SJSA1 (cell line): ENCODE measurements at places on chromosomes 2 and 18. TPM values are rescaled to one million over a fixed set of nuclear protein-coding genes. Genes with fewer than 3 reads are reported as not detected.

DNA sequence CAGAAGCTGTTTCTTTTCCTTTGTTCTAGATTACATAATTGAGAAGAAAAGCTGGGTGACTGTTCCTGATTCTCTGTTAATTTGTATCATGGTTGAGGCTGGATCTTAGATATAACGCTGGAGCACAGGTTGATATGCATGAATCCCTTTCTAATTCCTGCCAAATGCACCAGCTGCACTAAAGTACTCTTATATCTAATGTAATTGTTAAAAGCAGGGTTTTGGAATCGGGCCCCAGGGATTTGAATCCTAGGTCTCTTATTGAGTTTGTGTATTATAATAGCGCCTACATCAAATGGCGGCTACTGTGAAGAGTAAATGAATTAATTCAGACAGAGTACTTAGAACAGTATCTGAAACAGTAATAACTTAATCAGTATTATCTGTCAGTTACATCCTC is 80.4 kb downstream of the MC4R start:
- no peaks in the 10 kb centered on the region for H3K27me3 ChIP-seq
- no peak overlapping the region for H3K27ac ChIP-seq
- no peaks in the 10 kb centered on the region for H3K36me3 ChIP-seq
- no peak for DNase-seq
- no peaks in the 10 kb centered on the region for H3K4me1 ChIP-seq
- H3K4me3 ChIP-seq: no peak overlapping the region

GRCh38 chr2:144659731-144660275 is 139.9 kb upstream of the ZEB2 start:
- peak overlapping the region; percentile 71 for H3K27ac ChIP-seq
- no peak overlapping the region for H3K4me3 ChIP-seq
- H3K36me3 ChIP-seq: no peaks in the 10 kb centered on the region
- DNase-seq: peak; percentile 85

ALLC gene
- total RNA-seq: not detected in 2 replicates

NPPC gene
- total RNA-seq: not detected in 2 replicates

- H3K27me3 ChIP-seq: no peaks in the 10 kb centered on the region
- DNase-seq: no peak
- peaks cover 12% of the 10 kb centered on the region for H3K4me1 ChIP-seq
- H3K27ac ChIP-seq: no peak overlapping the region
These were observed 5.1 kb downstream of the NFATC1 start for GRCh38 chr18:79400591-79401381.

DNA sequence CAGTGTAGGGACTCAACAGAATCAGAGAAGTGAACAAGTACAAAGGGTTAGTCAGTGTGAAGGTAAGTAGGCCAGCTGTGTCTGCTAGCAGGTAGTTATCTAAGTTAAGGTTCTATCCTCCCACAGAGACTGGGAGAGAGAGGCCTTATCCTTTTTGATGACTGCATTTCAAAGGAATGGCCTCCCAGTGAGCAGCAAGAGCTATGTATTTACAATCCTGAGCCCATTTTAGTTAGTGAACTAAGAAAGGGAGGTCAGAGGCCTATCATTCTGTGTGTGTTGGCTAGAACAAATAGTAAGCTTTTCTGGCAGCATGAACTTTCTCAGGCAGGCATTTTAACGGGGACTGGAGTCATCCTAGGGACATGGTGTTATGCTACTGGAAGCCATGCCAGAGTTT is 182.9 kb downstream of the VWC2L start:
- H3K27me3 ChIP-seq: no peaks in the 10 kb centered on the region
- DNase-seq: peak; percentile 71
- H3K4me1 ChIP-seq: peaks cover 12% of the 10 kb centered on the region

DSG4 gene
- not detected in 2 replicates for total RNA-seq

DNA sequence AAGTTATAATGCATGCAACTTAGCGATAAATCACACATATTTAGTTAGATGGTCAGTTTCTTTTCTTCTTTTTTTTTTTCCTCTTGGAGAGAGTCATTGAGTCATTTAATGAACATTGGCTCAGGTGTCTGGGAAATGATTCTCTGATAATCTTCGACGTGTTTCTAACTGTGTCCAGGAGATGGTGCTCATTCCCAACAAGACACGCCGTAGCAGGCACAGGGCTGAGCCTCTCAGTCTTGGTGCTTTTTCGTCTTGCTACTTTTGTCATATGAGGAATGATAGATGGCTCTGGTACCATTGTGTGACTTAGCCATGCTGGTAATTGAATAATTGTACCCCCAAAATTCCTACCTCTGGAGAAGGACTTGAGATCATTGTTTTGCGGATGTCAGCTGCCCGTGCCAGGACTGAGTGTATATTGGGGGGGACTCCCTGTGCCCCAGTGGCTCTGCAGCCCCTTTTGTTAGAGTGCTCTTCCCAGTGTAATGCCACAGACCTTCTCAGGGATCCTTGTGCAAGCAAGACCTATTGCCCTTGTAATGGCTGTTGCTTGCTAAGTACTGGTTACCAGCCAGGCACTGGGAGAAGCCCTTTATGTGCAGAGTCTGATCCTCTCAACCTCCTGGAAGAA is 107.6 kb upstream of the CYRIA start:
- H3K36me3 ChIP-seq: no peaks in the 10 kb centered on the region
- H3K4me3 ChIP-seq: no peak overlapping the region
- H3K4me1 ChIP-seq: peaks cover 9% of the 10 kb centered on the region
- DNase-seq: no peak
- no peaks in the 10 kb centered on the region for H3K27me3 ChIP-seq
- no peak overlapping the region for H3K27ac ChIP-seq

ATG4B gene
- total RNA-seq: 80.9 and 105 TPM in 2 replicates

CCDC68 gene
- 0.03 TPM in 1 of 2 replicates, not detected in the other for total RNA-seq

DNA sequence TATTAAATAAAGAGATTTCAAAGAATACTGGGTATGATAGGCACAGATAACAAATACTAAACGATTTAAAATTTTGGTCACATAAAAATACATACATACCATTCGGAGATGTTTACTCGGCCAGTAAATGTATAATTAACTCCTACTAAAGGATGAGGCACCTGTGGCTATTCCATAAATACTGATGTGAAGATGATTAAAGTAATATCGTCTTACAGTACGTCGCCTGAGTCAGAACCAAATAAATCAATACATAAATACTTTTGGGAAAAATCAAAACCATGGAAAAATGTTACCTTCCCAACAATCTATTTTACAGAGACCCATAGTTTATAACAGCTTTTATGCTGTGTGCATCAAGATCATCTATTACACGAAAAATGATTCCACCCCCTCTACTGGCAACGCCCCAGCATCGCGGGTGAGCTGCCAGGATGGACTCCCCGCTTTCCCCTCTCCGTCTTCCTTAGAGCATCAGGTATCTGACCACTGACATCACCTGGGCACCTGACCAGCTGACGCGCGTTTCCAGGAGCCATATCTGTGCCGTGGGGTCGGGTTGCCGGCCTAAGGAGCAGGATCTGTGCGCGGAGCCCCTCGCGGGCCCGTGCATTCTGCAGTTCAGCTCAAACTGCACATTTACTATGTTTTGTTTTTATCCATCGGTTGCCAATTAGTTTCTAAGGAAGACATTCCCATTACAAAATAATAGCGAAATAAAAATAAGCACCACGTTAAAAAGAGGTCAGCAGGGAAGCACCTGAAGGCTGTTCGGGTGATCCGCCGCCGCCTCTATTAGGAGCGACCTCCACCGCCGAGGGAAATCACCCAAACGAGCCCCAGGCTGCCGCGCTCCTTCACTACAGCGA is 901 bp downstream of the ICA1L start:
- DNase-seq: no peak
- no peak overlapping the region for H3K27ac ChIP-seq
- peak overlapping the region; percentile 64 for H3K4me3 ChIP-seq

GRCh38 chr2:634636-635388 is 42.4 kb downstream of the TMEM18 start:
- no peak for DNase-seq
- no peak overlapping the region for H3K4me3 ChIP-seq
- no peaks in the 10 kb centered on the region for H3K36me3 ChIP-seq
- peaks cover 4% of the 10 kb centered on the region; the same call in 1 of the 2 replicates for H3K4me1 ChIP-seq

DNA sequence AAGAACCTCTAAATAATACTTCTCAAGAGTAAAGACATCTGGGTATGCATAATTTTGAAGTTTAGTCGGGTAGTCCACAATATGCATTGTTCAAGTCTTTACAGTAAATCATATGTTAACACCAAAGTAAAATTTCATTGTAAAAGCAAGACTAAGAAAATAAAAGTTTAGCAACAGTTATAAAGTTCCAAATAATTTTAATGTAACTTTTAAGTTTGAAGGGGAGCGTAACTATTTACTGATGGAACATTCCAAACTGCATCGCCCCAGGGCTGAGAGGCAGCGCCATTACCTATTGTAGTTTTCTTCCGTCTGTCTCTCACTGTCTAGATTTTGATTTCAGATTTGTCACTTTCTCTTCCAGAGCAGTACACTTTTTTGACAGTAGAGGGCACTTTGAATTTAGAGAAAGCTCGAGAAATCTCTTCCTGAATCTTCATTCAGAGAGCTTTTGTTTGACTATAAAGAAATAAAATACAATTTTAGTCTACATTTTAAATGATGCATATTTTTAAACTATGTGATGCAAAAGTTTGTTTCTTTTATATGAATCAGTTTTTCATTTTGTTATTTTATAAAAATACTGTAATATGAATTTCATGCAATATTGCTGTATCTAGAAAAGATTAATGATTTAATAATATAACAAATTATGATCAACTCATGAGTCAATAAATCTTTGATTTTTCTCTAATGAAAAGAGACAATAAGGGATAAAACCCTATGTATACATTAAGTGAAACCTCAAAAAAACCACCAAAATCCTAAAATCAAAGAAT is 389.8 kb downstream of the FIGN start:
- H3K27me3 ChIP-seq: no peaks in the 10 kb centered on the region
- peak; percentile 24 for DNase-seq
- H3K4me1 ChIP-seq: no peaks in the 10 kb centered on the region
- H3K4me3 ChIP-seq: no peak overlapping the region
- H3K27ac ChIP-seq: no peak overlapping the region
- H3K36me3 ChIP-seq: no peaks in the 10 kb centered on the region

DNA sequence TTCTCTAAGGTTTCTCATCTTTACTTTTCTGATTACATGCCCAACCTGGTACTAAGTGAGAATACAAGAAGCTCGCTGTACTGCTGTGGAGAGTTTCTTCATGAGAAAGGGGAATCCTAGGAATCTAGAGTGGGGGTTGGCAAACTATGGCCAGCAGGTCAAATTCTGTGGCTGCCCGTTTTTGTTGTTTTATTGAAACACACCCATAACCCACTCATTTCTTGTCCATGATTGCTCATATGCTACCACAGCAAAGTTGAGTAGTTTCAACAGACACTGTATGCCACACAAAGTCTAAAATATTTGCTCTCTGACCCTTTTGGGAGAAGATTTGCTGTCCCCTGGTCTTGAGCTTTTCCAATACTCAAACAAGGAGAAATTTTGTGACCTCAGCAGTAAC is 58.8 kb downstream of the C2orf74 start:
- peaks cover 31% of the 10 kb centered on the region for H3K36me3 ChIP-seq
- H3K4me1 ChIP-seq: no peaks in the 10 kb centered on the region
- DNase-seq: no peak
- H3K27ac ChIP-seq: no peak overlapping the region
- H3K27me3 ChIP-seq: no peaks in the 10 kb centered on the region

EFHD1 gene
- total RNA-seq: 0.66 and 1.4 TPM in 2 replicates

DNA sequence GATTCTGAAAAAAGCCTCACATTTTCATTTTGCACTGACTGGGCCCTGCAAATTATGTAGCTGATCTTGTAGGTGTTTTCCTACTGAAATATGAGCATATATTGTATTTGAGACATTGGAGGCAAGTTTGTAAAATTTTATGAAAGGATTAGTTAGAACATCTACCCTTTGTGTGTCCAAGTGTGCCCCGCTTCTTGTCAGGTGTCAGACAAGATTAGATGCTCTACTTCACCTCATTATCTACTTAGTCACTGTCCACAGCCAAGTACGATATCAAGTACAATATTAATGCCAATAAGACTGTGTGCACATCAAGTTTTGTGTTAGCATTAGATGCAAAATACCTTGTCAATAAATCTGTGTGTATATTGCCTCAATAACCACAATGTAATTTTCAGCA is 67.8 kb upstream of the RPRM start:
- no peak for DNase-seq
- no peak overlapping the region for H3K4me3 ChIP-seq
- no peaks in the 10 kb centered on the region for H3K4me1 ChIP-seq
- no peaks in the 10 kb centered on the region for H3K36me3 ChIP-seq

GRCh38 chr2:43130548-43130875 is 95.9 kb downstream of the ZFP36L2 start:
- H3K36me3 ChIP-seq: no peaks in the 10 kb centered on the region
- H3K27ac ChIP-seq: no peak overlapping the region
- peaks cover 22% of the 10 kb centered on the region for H3K4me1 ChIP-seq
- DNase-seq: no peak

DNA sequence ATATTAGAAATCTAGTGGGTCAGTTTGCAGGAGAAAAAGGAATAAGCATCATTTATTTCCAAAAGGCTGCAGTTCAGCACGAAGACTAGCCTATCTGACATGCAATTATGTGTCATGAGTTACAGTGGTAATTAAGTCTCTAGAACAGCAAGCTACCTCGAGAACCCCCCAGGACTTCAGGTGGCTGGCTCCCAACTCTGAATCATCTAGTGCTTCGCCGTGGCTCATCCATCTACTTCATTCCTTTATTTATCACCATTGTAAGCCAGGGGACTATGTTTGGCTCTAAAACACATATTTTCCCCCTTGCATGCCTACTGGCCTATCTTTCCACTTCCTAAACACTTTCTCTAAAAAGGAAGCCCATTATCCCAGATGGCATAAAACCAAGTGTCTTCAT is 121.6 kb downstream of the TXNL1 start:
- no peaks in the 10 kb centered on the region for H3K27me3 ChIP-seq
- H3K36me3 ChIP-seq: no peaks in the 10 kb centered on the region
- no peak overlapping the region for H3K4me3 ChIP-seq
- DNase-seq: no peak
- no peaks in the 10 kb centered on the region for H3K4me1 ChIP-seq

GRCh38 chr18:13544953-13545352 is 181.4 kb downstream of the FAM210A start:
- no peaks in the 10 kb centered on the region for H3K4me1 ChIP-seq
- H3K27me3 ChIP-seq: no peaks in the 10 kb centered on the region; the same call in 1 of the 2 replicates
- DNase-seq: no peak

- no peak overlapping the region for H3K4me3 ChIP-seq
- H3K36me3 ChIP-seq: peaks cover 5% of the 10 kb centered on the region
- H3K27me3 ChIP-seq: peaks cover 12% of the 10 kb centered on the region
- peaks cover 9% of the 10 kb centered on the region for H3K4me1 ChIP-seq
These were observed 3.3 kb upstream of the SMYD5 start for GRCh38 chr2:73210696-73211095.

COLEC11 gene
- not detected in 2 replicates for total RNA-seq

CHRND gene
- total RNA-seq: not detected in 2 replicates

DNA sequence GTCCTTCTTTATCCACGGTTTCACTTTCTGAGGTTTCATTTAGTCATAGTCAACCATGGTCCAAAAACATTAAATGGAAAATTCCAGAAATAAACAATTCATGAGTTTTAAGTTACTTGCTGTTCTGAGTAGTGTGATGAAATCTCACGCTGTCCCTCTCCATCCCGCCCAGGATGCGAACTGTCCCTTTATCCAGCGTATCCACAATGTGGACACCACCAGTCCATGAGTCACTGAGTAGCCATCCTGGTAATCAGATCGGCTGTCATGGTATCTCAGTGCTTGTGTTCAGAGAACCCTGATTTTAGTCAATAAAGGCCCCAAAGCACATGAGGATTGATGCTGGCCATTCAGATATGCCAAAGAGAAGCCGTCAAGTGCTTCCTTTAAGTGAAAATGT is 3.7 kb downstream of the SP140L start:
- no peak for DNase-seq
- H3K4me1 ChIP-seq: peaks cover 24% of the 10 kb centered on the region
- H3K4me3 ChIP-seq: no peak overlapping the region
- H3K36me3 ChIP-seq: peaks cover 19% of the 10 kb centered on the region
- no peaks in the 10 kb centered on the region for H3K27me3 ChIP-seq
